ENCODE measurements at places on chromosomes 5 and 9.

GRCh38 chr9:112186695-112187094 lies 11.6 kb upstream of the SUSD1 start:
- no peak for DNase-seq

- DNase-seq = peak; percentile 27
Measured at GRCh38 chr5:173890195-173890991, 2.2 kb downstream of the CPEB4 start.

DNA sequence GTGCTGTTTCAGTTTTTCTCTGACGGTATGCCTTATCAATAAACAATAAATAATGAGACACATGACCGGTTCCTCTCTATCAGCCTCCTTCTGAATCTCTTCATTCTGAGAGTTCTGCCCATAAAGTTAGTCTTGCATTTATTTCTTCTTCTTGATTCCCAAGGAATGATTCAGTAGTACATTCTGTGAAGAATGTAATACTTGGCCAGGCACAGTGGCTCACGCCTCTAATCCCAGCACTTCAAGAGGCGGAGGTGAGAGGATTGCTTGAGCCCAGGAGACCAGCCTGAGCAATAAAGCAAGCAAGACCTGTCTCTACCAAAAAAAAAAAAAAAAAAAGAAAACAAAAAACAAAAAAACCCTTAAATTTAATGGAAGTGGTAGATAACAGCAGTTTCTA lies 53.9 kb downstream of the PAM start:
- DNase-seq = no peak

DNA sequence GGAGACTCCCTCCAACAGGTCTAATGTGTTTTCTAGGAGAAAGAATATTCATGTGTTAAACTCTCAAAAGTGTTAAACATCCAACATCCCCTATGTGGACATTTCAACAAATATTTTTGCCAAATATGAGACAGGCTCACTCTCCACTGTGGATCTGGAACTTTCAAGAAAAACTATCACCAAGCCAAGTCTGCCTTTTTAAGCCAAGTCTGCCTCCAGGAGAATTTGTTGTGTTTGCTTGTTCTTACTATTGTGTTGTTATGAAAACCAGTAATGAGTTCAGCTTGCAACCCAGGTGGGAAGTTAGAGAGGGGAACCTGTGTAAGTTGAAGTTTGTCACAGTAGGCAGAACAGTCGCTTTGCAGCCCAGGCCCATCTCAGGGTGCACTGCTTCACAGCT lies 228.1 kb downstream of the NFIB start:
- DNase-seq = no peak

DNA sequence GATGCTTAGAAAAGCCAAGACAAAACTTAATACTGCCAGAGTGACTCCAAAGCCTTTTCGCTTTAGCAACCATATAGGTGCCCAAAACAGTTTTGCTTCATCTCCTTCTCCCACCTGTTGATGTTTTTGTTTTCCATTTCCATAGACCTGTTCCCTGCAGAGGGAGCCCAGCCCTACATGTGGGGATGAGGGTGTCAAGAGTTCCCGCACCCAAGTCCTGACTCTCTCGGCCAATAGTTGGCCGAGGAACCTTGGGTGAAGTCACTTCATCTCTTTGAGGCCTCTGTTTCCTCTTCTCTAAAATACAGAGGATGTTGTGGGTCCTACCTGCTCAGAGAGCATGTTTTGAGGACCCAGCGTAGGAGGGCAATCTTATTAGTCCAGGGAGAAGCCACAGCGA lies 38.5 kb upstream of the LCP2 start:
- DNase-seq = no peak
